ENCODE measurements at places on chromosomes 3 and 15.

DNA sequence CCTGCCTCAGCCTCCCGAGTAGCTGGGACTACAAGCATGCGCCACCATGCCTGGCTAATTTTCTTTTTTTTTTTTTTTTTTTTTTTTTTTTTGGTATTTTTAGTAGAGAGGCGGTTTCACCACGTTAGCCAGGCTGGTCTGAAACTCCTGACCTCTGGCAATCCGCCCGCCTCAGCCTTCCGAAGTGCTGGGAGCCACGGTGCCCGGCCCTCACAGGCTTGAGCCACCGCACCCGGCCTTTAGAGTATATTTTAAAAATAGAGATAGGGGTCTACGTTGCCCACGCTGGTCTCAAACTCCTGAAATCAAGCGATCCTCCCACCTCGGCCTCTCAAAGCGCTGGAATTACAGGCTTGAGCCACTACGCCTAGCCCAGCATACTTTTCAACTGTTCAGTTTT lies 93.4 kb upstream of the CHD2 start:
- DNase-seq = no peak

- no peak for DNase-seq
Observed at GRCh38 chr15:68644996-68645395, 66.2 kb downstream of the CORO2B start.

- no peak for DNase-seq
Observed at GRCh38 chr3:56003129-56003528, 465.1 kb downstream of the ERC2 start.

- DNase-seq = no peak
Observed at GRCh38 chr15:57388464-57388863, 12.2 kb downstream of the CGNL1 start.

GRCh38 chr15:50939911-50940310 lies 31.4 kb downstream of the AP4E1 start:
- DNase-seq = no peak

GRCh38 chr3:191563722-191564121 lies 102.8 kb downstream of the PYDC2 start:
- DNase-seq = no peak

DNA sequence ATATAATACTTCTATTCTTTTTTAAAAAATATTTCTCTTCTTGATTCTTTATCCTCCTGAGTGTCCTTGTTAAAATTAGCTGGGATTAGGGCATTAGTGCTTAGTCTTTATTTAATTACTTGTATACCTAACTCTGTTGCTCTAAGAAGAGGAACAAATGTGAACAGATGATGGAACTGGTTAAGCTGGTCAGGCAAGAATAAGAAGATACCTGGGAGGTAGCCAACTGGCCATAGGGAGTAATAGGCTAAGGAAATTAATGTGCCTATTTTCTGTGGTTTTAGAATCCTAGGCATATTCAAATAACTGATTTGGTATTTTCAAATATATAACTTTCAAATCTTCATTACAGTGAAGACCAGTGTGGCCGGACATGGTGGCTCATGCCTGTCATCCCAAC lies 54.4 kb downstream of the EIF3J start:
- DNase-seq = no peak

DNA sequence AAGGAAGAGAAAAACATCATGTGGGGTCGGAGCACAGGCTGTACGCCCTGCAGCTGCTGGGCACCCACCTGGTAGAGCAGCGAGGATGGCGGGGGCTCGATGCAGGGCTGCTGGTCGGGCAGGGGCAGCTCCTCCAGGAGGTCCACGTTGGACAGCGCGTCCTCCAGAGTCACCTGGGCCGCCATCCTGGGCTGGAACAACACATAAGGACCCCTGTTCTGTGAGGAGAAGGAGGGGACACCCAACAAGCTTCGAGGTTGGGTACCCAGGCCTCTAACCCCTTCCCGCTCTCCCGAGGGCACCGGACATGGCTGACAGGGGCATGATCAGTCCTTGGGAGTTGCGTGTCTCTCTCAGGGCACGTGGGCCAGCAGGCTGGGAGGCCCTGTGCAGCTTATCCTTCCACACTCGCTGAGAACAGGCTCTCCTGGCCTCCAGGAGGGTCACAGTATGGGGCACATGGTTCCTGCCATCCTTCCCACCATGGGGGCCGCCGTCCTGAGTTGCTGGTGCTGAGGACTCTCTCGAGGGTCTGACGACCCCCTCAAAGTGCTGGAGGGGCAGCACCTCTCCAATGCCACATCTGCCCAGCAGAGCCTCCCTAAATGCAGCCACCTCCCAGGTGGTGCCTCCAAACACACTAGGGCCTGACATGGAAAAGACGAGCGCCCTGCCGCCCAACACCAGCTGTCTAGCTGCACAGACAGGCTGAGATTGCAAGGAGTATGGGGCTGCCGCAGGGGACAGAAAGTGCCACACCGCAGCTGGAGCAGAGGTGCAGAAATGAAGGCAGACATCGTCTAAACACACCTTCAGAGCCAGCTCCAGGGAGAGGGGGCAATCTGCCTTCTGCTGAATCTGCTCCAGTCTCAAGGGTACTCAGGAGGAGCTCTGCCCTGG lies 32.8 kb downstream of the CYFIP1 start:
- DNase-seq = no peak

DNA sequence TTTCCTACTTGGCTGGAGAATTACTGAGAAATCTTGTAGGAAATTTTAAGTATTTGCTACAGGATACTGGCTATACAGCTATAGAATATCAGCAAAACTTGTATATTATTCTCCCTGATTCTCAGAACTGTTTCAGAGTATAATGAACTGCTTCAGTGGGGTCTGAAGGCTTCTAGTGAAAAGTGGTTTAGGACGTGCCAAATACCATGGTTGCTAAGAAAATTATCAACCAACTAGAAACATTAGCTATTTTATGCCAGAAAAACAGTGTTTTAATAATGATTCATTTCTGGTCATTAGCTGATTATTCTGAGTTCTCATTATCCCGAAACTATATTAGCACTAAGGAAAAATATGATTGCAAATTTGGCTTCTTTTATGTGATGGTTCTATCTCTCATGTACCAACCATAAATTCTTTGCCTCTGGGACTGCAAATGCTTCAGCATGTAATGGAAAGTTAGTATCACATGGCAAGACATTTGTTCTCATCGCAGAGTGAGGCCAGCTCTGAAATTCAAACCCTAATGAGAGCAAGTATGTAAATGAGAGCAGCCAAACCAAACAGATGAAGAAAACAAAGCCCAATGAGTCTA lies 11.0 kb upstream of the TSC22D2 start:
- no peak for DNase-seq

GRCh38 chr3:139718415-139718814 lies 40.6 kb upstream of the NMNAT3 start:
- DNase-seq = no peak

DNA sequence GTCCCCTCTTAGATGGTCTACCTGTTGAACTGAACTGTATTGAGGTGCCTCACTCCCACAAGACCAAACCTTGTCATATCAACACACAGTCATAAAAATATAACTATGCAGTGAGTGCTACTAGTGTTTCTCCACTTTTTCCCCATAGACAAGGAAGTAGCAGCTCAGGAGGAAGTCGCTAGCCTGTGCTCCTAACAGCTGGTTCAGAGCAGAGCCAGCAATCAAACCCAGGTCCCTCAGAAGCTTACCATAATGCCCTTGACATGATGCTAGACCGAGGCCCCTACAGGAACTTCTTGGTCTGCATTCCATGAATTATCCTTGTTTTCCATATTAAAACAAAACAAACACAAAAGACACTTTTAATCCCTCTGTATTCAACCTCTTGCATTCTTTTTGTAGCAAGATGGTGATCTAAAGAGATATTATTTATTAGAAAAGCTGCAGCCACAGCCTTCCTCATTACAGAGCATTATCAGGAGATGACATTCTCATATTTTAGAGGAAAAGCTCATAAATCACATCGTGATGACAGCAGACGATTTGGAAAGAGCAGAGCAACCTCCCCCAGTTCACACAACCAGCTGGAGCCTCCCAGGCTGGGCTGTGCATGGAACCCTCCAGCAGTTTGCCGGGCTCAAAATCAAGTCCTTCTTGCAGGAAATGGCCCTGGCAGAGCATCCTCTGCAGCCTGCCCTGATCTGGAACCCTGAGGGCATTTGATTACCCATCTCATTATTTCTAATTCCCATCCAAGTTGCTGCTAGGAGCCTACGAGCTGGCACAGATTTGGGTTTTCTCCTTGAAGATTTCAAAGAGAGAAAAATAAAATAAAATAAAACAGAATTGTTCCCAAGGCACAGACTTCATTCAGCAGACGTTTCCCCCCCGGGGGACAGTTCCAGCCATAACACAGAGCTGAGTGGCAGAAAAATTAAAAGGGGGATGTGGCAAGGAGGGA lies 118.8 kb downstream of the SRGAP3 start:
- no peak for DNase-seq

Data from central memory CD8-positive, alpha-beta T cell (primary cell).